ENCODE measurements at places on chromosomes 16 and 17.
A peak's percentile ranks its signal among the peaks of the same experiment; 100 is the strongest.

GRCh38 chr17:535198-535597 is 179.4 kb downstream of the VPS53 start:
- DNase-seq = no peak

DNA sequence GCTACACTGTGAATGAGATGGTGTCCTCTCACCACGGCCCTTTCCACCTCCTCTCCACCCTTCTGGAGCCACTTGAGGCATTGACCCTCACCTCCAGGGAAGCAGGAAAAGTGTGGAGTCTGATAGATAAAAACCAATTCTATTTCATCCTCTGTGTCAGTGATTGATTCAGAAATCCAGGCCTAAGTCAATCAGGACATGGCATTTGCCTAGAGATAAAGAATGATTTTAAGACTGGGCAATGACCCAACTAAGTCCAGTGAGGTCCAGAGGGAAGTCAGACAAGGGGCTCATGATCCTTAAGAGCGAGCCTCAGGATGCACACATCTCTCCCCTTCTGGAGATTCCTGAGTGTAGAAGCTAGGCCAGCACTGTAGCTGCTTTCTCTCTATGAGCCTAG is 41.1 kb upstream of the TNRC6A start:
- no peak for DNase-seq

- no peak for DNase-seq
Observed at GRCh38 chr17:38893607-38894006, 23.7 kb downstream of the LASP1 start.

GRCh38 chr17:42179911-42180410 is 981 bp downstream of the KCNH4 start:
- DNase-seq = no peak

GRCh38 chr16:57570301-57571070 is 28.0 kb downstream of the ADGRG5 start:
- DNase-seq = no peak

- no peak for DNase-seq
Observed at GRCh38 chr16:67702130-67702529, 17.0 kb downstream of the GFOD2 start.

- DNase-seq = no peak
Observed at GRCh38 chr16:70788668-70789594, 12.0 kb downstream of the VAC14 start.

DNA sequence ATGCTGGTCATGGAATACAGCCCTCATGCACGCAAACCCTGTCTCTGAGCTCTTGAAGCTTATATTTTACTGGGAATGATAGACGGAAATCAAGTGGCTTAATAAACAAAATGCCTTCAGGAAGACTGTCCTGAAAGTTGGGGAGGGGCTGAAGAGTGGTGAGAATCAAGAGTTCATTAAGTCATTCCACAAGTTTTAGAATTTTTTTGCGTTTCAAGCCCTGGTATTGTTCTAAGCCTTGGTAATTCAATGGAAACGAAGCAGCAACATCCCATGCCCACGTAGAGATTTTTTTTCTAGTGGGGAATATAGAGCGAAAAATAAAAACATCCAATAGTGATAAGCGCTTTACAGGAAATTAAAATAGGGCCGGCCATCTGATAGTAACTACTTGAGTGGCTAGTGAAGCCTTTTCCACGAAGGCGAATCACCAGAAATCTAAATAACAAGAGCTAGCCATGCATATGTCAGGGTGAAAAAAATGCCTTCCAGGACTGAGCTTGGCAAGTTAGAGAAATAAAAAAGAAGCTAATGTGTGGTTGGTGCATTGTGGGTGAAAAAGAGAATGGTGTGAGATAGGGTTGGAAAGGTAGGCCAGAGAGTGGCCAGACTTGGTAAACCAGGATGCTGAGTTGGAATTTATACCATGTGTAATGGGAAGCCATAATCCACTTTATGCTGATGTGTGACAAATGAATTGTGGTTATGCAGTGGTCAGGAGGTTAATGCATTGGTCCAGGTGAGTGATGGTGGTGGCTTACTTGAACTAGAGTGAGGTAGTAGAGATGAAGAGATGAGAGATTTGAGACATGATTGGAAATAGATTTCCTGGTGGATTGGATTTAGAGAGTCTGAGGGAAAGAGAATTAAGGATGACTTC is 772 bp downstream of the PFAS start:
- DNase-seq = peak; percentile 27

GRCh38 chr17:2943981-2944380 is 119.4 kb downstream of the OR1D5 start:
- DNase-seq = no peak

DNA sequence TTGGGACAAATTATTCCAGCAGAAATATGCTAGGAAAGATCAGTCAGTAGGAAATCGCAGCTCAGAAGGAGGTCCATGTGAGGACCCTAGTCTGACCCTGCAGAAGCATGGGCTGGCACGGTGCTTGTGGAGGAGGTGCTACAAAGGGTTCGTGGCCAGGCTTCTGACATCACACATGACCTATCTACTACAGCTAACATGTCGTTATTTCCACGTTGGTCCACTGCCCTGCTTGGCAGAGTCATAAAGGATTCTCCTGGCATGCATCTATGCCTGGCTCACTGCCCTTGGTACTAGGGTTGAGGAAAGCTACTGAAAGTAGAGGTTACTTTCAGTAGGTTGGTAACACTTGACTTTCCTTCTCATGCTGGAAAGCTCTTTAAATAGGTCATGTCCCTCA is 118.1 kb upstream of the SHISA6 start:
- DNase-seq = no peak

- DNase-seq = no peak
Observed at GRCh38 chr17:33396818-33397217, 103.7 kb upstream of the ASIC2 start.

DNA sequence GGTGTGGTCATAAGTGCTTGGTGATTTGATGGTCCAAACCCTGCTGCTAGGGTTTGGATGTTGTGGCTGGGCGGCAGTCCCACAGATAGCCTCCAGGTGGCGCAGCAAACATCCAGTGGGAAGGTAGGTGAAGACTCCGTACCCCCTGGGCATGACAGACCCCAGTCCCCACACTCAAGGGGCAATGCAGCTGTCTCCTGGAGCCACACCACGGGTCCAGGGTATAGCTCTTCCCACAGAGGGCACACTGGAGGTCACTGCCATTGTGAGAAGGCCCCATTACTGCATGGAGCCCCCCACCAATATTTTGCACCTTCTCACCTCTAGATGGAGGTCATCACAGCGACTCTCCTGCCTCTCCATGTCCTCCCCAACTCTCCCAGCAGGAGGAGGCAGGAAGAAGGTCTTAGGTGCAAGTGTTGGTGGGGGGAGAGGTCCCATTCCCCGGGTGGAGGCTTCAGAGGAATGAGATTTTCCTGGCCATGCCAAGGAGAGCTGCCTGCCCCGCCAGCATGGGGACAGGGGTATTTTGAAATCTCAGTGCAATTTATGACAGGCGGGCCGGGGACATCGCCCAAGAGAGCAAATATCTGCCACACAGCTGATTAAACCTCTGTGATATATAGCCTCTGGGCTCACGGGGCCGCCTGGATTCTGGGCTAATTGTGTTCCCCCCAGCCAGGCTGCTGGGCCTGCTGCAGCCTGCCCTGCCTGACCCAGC is 17.1 kb upstream of the C17orf113 start:
- peak; percentile 50 for DNase-seq

DNA sequence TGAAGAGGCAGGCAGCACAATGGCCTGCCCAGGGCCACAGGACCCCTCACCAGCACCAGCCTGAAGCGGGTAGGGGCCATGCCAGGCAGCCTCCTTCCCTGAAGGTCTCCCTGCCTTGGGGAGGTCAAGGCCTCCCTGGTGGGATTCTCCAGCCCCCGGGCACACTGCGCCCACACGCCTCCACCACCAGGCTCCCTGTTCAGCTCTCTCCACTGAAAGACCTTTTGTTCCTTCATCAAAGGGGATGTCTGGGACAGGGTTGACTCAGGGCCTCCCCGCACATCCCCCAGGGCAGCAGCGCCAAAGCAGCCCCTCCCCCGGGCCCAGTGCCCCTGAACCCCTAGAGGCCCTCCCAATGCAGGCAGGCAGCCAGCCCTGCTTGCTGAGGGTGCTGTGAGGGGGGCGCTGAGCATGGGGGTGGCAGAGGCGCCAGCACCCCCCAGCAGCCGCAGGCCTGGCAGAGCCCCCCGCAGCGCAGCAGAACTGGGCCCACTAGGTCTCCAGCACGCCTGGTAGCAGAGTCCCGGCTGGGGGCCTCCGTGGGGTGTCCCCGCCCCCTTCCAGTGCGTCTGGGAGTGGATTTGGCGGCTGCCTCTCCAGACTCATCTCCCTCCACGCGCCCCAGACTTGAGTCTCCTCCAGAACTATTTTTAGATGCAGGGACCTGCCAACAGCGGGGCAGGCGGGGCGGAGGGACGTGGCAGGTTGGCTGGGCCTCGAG is 13.1 kb downstream of the BCAR1 start:
- no peak for DNase-seq

DNA sequence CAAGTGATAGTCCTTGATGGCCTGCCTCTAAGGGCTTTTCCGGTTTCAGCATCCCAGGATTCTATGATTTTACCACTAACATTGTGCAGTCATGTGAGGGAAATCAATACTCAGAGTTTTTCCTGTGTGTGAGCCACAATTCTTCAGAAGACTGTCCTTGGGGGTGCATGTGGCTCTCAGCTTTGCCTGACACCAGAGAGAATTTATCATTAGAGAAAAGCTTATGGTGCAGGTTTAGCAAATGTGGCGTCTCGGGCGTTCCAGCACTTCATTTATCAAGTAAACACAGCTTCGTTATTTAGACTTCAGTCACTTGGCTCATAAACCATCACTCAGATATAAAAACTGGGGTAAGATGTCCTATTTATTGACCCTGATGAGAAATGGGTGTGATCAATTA is 62.8 kb downstream of the SPACA3 start:
- DNase-seq = no peak

DNA sequence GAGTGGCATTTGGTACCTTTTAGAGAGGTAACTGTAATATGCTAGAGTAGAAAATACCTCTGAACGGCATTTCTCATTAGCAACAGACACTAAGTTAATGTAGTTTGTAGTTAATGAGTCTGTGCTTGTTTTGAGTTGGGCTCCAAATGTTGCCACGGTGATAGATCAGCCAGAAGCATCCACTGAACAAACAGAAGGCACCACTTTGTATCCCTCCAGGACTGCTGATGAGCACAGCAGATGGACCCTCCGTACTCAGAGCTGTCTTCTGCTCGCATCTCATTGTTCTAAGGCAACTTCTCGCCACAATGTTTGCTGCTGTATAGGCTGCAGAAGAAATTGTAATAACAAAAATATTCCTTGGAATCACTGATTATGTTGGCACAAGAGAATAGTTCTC is 56.1 kb downstream of the TNRC6C start:
- DNase-seq = no peak

GRCh38 chr17:42748908-42749798 is 4.3 kb upstream of the EZH1 start:
- no peak for DNase-seq

DNA sequence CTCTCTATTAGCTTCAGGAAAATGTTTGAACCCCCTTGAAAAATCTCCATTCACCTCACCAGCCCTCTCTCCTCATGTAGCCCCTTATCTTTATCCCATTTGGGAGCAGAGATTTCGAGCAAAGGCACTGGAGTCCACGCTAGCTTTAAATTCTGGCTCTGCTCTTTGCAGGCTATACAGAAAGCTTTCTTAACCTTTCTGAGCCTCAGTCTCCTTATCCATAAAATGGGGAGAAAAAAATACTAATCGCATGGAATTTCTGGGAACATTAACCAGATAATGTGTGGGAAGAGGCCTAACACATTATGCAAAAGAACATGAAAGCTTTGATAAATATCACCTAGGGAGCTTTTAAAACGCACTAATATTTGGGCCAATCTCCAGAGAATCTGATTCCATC is 476.3 kb upstream of the CDH5 start:
- no peak for DNase-seq

DNA sequence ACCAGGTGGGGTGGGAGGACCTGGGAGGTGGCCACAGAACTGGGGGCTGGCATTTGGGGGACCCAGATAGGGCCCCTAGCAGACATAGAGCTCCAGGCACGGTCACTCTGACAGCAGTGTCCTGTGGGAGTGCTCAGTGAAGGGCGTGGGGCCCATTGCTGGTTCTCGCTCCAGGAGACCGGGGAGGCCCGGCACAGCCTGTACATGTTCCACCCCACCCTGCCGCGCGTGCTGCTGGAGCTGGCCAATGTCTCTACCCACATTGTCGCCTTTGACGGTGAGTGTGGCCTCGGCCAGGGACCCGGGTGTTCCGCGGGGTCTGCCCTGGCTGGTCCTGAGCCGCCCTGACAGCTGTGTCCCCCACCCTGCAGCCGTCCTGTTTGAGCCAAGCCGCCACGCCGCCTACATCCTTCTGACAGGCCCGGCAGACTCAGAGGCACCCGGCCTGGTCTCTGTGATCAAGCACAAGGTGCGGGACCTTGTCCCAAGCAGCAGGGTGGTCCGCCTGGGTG is 11.2 kb downstream of the RGS11 start:
- DNase-seq = no peak

DNA sequence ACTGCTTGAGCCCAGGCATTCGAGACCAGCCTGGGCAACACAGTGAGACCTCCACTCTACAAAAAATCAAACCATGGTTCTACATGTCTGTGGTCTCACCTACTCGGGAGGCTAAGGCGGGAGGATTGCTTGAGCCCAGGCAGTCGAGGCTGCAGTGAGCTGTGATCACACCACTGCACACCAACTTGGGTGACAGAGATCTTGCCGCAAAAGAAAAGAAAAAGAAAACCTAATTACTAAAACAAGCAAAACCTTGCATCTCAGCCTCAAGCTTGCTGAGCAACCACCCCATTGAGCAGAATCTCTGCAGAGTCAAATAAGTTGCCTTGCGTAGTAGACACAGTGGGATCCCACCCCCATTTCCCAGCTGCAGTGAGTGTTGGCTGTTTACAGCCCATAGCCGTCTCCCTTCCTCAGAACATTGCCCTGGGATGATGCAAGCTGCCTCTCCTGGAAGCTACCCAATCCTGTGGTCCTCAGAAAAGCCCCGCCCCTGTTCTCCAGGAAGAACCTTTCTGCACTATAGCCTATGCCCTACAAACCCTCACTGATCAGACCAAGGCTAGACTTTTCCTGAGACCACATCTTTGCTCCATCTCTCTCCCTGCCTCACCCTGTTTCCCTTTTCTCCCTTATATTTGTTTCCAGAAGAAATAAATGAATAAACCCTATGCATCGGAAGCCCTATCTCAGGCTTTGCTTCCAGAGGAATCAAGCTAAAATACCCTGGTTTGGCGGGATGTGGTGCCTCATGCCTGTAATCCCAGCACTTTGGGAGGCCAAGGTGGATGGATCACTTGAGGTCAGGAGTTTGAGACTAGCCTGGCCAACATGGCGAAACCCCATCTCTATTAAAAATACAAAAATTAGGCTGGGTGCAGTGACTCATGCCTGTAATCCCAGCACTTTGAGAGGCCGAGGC is 16.7 kb upstream of the ERN2 start:
- DNase-seq = no peak

- no peak for DNase-seq
Observed at GRCh38 chr16:49929626-49930025, 73.7 kb upstream of the ZNF423 start.

All from MM.1S (cell line).